ENCODE measurements at places on chromosomes 7 and 10.

DNA sequence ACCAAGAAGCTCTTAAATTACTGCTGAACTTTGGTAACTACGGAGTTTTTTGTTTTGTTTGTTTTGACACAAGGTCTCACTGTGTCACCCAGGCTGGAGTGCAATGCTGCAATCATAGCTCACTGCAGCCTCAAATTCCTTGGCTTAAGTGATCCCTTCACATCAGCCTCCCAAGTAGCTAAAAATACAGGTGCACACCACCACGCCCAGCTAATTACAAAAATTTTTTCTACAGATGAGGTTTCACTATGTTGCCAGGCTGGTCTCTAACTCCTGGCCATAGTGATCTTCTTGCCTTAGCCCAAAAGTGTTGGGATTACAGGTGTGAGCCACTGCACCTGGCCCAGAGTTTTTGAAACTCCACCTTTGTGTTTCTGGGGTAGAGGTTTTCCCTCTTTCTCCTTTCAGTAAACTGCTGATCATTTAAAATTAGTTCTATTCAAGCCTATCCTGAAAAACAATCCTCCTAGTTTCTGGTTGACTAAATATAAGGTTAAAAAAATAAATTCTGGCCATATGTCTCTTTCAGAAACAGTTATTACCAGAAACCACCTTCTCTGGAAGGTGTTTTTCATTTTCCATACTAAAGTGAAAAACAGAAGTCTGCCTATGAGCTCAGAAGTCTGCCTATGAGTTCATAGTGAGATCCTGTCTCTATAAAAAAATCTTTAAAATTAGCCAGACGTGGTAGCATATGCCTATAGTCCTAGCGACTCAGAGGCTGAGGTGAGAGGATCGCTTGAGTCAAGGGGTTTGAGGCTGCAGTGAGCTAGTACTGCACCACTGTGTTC lies 63.9 kb downstream of the VOPP1 start:
- no peak for DNase-seq

DNA sequence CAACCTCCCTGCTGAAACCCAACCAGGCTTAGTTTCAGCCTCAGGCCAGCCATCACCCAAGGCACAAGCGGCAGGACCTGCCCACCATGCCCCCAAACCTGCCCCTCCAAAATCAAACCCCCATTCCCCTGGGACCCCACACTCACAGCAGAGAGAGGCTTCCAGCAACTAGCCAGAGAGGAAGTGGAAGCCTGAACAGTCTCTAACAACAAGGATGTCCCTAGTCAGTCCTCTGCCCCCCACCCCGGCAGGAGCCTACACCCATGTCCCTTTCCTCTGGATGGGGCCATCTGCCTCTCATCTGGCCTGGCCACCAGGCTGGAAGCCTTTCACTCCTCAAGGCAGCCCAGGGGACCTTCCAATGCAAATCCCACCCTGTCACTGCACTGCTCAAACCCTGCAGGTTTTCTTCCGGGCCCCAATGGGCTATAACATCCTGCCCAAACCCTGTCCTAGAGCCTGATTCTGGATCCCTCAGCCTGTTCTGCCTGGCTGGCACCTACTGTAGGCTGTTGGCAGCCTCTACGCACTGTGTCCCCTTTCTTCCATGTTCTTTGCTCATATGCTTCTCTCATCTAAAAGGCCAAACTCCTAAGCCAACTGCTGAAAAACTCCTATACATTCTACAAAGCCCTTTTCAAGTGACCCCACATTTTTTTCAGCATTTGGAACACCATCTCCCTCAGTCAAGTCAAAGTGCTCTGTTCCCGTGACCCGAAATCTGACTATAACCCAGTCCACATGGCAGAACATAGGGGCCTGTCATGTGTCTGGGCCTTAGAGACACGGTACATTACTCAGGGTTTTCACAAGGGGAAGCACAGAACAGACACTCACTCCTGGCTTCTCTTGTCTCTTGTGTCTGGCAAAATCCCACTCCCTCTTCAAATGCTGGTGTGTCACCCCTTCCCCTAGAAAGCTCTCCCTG lies 253.3 kb downstream of the TNS3 start:
- no peak for DNase-seq

- peak; percentile 10 for DNase-seq
Observed at GRCh38 chr7:150322114-150322832, 882 bp upstream of the LRRC61 start.

GRCh38 chr7:128053023-128053422 lies 21.8 kb upstream of the LRRC4 start:
- DNase-seq: no peak

DNA sequence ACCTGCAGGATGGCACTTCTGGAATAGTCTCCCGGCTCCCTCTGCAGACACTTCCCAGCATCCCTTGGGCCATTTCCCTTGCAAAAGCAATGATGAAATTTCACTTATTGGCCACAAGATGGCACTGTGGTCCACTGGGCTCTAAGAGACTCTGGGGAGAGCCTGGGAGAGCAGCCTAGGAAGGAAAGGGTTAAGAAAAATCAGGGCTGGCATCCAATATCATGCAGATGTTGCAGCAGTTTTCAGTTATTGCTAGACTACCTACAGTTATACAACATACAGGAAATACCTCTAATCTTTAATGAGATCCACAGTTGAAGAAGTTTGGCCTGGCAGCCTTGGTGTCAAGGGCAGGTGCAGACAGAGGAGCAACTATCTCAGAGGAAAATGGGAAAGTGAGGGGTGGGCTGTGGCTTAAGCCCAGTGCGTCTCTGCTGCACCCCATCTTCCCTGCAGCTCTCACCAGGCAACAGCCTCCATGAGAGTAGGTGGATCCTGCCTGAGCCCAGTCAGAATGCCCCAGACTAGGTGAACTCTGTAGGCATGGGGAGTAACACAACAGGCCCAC lies 100.2 kb upstream of the PRSS58 start:
- DNase-seq: no peak

DNA sequence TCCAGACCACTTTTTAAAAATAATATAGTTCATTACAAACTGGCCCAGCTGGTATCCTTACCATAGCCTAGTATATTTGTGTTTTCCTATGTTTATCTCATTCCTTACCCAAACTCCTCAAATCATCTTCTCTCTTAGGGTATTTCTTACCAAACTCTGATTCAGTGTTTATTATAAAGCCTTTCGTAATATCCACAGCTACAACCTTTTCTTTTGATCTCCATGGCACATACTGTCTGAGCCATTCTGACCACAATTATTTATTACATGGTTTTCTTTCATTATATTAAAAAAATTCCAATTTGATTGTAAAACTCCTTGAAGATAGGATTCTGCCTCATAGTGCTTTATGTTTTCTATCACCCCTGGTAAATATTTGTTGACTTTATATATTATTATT lies 94.2 kb downstream of the LRMDA start:
- DNase-seq: no peak

DNA sequence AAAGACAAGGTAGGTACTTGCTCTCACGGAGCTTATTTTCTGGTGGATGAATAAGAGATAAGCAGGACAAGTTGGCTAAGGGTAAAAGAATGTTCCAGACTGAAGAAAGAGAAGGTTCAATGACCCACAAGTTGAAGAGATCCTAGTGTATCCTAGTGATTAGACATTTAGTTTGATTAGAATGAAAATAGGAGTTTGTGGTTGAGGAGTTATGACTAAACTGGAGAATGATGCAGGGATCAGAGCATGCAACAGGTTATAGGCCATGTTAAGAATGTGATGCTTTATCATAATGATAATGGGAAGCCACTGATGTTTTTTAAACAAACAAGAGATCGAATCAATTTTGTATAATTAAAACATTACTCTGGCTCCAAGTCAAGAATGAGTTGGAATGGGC lies 357.2 kb downstream of the HPSE2 start:
- DNase-seq: no peak

DNA sequence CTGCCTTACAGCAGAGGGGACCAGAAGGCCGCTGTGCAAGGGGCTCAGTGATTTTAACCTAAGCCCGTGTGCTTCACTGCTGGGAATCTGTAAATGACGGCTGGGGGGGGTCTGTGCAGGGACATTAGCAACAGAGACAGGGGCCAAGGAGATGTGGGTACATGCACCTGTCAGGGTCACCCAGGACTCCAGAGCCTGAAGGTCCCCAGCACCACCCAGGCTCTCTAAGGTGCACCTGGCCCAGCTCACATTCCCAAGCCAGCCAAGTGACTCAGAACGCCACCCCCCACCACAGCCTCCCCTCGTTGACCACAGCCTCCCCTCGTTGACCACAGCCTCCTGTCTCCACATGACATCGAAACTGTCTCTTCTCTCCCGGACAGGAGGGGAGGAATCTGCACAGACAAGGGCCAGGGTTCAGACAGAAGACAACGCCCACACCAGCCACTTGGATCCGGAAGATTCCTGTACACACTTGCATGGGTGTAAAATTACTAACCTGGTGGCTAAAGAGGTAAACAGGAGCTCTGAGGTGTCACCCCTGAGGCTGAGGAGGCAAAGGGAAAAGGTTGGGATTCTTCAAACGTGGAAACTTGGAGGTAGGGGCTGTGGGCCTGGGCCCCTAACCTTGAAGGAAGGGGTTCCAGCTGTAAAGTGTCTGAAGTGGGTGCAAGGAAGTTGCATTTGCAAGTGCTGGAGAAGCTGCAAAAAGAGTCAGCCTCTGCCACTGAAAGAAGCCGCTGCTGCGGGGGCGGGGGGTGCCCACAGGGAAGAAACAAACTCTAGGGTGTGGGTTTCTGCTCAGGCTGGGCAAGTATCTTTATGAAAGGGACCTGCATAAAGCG lies 27.0 kb downstream of the CALML3 start:
- peak; percentile 68 for DNase-seq

- no peak for DNase-seq
Observed at GRCh38 chr10:86798611-86799010, 42.2 kb downstream of the BMPR1A start.

DNA sequence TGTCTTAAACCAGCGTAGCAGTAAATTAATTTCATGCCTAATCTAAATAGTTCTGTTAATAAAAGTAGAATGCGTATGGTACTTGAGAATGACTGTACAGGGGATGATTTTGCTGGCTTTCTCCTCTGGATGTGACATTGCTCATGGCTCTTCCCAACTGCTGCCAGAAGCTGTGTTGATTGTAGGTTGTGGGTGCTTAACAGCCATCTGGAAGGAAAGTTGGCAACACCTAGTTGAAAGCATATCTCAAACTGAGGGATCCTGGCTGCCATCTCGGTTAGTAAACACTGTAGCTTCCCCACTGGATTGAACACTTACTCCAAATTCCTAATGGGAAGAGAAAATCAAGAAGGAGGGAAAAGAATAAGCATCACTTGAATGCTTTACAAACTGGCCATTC lies 130.9 kb downstream of the NXPH1 start:
- no peak for DNase-seq
